Stimulated activated CD4-positive, alpha-beta T cell treated with anti-CD3 and anti-CD28 coated beads, Interleukin-4, amount 100 ng/mL, for 24 hours (primary cell): ENCODE measurements at places on chromosomes 12 and 14.

GRCh38 chr14:89246290-89246689 is 170.7 kb downstream of the FOXN3 start:
- no peak for DNase-seq

DNA sequence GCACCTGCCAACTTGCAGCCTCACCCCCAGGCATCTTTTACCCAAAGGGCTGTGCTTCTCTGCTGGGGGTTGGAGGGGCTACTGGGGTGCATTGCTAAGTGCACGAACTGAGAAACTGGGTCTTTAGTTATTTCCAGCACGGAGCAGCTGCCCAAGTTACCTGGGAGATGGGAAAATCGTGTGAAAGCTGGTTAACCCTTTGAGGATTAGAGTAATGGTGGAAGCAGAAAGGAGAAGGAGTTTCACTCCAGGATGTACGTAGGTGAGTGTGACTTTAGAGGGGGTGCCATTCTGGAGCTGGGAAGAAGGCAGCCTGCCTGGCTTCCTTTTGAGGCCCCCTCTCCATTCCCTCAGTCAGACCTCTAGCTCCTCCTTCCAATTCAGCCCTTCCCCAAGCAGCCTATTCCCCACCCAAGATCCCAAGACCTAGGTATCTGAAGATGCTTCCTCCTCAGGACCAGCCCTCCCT is 1.0 kb upstream of the ADCY6 start:
- DNase-seq = no peak

- no peak for DNase-seq
Observed at GRCh38 chr14:71659159-71659558, 273.1 kb upstream of the RGS6 start.

DNA sequence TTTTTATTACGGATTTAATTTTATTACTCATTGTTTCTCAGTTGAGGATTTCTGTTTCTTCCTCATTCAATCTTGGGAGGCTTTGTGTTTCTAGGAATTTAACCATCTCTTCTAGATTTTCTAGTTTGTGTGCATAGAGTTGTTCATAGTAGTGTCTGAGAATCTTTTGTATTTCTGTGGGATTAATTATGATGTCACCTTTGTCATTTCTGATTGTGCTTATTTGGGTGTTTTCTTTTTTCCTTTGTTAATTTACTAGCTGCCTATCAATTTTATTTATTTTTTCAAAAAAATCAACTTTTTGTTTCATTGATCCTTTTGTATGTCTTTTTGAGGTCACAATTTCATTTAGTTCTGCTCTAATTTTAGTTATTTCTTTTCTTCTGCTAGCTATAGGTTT is 75.9 kb downstream of the IFNG-AS1 start:
- no peak for DNase-seq

DNA sequence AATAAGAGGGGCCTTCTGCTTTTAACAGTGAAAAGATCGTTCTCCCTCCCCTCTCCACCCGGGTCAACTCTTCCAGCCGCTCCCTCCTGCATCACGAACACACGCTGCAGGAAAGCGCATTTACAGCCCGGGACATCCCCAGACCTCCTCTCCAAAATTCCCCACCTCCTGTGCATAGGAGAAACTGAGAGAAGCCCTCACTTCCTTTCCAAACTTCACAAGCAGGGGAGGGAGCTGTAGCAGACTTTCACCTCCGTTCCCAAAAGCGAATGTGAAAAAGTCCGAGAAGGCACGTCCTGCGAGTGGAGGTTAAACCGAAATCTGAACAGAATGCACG is 513 bp downstream of the BCAT1 start:
- DNase-seq = peak; percentile 55

GRCh38 chr12:119249383-119250155 is 70.8 kb downstream of the HSPB8 start:
- DNase-seq = no peak

DNA sequence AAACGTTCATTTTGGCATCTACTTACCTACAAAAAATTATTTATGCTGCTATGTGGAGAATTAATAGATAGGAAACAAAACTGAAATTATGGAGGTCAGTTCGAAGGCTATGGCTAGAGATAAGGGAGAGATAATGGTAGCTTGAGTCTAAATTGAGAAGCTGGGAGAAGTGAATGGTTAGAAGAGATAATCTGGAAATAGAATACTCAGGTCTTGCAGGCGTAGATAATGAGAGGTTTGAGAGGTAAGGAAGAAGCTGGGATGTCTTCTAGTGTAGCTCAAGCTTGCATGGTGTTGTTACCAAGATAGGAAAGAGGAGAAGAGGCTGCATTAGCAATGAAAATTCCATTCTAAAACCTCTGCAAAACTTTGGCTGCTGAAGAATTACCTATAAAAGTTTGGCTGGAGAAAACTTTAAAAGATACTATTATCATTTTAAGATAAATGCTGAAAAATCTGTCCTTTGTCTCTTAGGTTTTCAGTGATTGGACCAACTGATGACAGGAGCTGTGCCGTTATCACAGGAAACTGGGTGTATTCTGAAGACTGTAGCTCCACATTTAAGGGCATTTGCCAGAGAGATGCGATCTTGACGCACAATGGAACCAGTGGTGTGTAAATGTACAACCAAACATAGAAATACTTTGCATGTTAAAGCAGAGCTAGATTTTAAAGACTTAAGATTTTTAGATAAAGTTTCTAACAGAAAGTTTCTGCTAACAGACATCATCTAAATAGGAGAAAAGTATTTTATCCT is 14.1 kb downstream of the KLRF2 start:
- DNase-seq = no peak

GRCh38 chr14:94080621-94081385 is at the start of the genes DDX24 and IFI27L1:
Gene DDX24 (minus strand): TSS chr14:94081202. CDS start chr14:94079742, 1,460 bp downstream.
Gene IFI27L1 (plus strand): TSS chr14:94081310. CDS start chr14:94096938, 15,628 bp downstream.
- DNase-seq = peak; percentile 97

DNA sequence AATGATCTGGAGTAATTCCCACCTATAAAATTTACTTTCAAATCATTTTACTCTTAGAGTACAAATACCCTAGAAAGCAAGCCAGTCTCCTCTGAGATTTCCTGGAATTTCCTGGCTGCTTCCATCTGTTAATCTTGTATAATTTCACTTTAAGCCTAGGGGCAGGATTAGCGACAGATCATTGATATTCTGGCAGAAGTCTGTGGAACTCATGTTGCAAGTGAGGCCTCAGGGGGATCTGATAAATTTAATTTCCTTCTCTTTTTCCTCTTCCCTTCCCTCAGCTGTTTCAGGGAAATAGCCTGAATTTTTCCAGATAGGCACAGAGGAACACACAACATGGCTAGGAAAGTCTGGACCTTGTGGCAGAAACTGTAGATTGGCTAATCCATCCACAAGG is 5.9 kb upstream of the KRT6A start:
- no peak for DNase-seq

DNA sequence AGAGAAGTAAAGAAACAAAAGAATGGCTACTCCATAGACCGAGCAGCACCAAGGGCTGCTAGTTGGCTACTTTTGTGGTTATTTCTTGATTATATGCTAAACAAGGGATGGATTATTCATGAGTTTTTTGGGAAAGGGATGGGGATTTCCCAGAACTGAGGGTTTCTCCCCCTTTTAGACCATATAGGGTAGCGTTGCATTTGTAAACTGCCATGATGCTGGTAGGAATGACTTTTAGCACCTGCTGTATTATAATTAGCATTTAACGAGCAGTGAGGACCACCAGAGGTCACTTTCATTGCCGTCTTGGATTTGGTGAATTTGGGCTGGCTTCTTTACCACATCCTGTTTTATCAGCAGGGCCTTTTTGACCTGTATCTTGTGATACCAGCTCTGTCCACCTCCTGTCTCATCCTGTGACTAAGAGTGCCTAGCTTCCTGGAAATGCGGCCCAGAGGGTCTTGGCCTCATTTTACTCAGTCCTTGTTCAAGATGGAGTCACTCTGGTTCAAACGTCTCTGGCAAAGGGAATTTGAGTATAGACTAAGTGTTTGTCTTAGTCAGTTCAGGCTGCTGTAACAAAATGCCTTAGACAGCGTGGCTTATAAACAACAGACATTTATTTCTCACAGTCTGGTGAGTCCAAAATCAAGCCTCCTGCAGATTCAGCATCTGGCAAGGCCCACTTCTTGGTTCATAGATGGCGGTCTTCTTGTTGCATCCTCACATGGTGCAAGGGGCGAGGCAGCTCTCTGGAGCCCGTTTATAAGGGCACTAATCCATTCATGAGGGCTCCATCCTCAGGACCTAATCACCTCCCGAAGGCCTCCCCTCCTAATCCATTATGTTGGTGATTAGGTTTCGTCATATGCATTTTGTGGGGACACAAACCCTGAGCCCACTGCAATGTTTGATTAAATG is 348.3 kb upstream of the SFSWAP start:
- DNase-seq = no peak

GRCh38 chr14:100320157-100320856 is 2.8 kb upstream of the SLC25A47 start:
- no peak for DNase-seq

DNA sequence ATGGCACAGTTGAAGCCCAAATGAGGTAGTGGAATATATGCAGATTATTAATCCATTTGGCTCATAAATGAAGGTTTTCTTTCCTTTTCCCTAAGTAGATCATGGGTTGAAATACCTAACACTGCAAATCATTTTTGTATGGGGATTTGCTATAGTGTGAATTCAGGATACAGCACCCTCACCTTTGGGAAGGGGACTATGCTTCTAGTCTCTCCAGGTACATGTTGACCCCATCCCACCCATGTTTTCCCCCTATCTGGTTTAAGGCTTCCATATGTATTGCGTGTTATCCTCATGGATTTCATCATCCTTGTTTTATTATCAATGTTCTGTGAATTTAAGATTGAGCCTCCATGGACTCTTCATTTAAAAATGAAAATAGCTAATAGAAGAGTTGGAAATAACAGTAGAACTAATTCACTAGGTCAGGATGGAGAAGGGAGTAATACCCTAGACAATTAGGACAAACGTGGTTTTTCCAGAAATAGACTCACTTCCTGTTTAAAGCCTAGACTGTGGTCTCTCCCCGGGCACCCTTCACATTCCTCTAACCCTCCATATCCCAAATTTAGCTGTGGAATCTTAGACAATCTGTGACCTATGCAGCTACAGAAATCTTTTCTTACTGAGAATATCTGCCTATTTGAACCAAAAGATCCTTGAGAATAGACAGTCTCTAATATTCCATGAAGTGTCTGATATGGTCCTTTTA is 56.5 kb downstream of the DAD1 start:
- no peak for DNase-seq

DNA sequence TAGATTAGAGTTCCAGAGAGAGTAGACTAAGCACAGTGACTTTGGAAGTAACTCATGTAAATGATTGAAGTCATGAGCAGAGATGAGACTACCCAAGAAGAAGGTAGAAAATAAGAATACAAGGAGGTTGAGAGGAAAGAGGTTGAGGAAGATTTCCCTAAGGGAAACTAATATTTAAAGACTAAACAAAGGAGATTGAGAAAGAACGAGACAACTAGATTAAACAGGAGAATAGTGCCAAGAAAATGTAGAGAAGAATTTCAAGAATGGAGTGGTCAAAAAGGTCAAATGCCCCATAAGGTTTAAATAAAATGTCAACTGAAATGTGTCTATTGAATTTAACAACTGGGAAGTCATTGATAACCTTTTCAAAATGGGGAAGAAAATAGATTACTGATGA is 59.0 kb downstream of the RPS29 start:
- DNase-seq = no peak

- DNase-seq = no peak
Observed at GRCh38 chr14:38553586-38553985, 297.7 kb upstream of the CLEC14A start.
